Ovary (tissue), 10 donors: ENCODE measurements at places on chromosomes 4 and X.

GRCh38 chrX:7059859-7060258 lies 87.7 kb upstream of the STS start:
- DNase-seq, result no peak

DNA sequence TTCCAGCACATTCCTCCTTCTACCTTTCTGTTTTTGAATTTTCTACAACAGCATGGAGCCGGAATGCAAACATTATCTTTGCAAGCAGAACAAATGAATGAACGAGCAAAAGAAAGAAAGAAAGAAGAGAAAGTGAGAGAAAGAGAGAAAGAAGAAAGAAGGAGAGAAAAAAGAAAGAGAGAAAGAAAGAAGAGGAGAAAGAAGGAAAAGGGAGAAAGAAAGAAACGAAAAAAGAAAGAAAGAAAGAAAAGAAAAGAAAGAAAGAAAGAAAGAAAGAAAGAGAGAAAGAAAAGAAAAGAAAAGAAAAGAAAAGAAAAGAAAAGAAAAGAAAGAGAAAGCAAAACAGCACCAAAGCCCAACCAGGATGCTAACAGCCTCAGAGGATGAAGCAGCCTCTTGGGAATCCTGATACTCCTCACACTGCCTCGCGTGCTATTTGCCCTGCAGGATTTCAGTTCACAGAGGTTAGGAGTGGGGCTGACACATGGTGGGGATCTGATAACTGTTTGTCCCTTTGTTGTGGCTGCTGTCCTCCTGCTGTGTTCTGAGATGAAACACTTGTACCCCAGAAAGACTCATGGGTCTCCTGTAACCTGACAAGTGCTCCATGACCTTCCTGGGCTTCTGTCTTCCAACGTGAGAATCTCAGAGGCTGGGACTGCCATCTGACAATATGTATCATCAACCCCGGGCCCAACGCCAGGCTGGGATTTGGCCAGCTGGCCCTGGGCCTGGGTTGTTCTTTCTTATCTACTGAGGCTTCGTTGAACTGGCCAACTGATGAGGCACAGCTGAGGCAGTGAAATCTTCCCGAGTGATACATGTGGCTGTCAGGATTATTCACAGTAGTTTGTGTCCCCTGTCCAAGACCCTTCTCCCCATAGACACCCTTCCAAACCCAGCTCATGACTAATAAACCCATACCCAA lies 61.0 kb downstream of the SEPSECS start:
- peak; percentile 71 for DNase-seq

GRCh38 chr4:183441276-183441675 lies 3.2 kb upstream of the CDKN2AIP start:
- no peak for DNase-seq

GRCh38 chr4:15400981-15401671 lies 26.7 kb upstream of the C1QTNF7 start:
- DNase-seq, result peak; percentile 43

GRCh38 chr4:128525387-128525786 lies 237.8 kb upstream of the PGRMC2 start:
- DNase-seq, result no peak

DNA sequence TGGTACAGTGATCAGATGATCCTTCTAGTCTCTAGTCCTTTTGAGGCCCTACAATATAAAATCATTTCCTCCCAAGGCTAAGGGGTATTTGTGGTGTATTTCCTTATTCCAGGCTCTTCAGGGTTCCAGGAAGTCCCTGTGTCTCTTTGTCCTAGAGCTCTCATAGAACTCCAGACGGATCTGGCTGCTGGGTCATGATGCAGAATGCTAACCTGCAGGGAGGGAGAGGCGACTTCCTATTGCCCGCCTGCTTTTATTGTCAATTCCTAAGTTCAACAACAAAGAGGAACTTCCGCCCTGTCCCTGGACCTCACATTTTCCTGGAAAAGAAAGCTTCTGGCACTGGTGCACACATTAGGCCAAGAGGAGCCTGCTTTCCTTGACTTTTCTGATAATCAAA lies 45.9 kb upstream of the ZNF827 start:
- no peak for DNase-seq

GRCh38 chr4:146462251-146462650 lies 59.5 kb downstream of the SLC10A7 start:
- DNase-seq, result no peak

DNA sequence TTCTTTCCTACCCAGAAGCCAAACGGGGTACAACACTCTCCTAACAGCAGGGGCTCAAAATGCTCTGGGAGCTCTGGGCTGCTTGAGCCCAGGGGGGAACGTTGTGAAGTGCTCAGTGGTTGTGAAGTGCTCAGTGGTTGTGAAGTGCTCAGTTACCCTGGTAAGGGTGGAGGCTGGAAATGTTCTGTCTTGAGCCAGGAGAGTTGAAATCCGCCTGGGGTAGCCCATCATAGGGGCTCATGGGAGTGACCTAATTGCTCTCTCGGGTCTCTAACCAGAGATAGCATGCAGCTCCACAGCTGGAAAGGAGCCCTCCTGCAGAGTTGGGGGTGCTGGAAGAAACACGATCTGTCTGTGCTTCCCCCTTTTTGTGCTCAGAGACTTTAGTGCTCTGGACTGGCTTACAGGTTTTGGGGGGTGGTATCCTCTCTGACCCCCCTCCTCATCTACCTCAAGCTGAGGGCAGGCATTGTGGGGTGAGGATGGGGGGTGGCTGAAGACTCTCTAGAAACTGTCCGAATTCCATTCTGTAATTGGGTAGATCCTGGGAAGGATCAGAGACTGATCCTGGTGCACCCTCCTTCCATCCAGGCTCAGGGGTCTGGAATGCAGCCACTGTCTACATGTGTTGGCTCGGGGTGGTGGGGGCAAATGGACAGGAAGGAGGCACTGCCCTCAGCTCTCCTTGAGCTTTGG lies 2.7 kb downstream of the EFNB1 start:
- DNase-seq, result no peak

DNA sequence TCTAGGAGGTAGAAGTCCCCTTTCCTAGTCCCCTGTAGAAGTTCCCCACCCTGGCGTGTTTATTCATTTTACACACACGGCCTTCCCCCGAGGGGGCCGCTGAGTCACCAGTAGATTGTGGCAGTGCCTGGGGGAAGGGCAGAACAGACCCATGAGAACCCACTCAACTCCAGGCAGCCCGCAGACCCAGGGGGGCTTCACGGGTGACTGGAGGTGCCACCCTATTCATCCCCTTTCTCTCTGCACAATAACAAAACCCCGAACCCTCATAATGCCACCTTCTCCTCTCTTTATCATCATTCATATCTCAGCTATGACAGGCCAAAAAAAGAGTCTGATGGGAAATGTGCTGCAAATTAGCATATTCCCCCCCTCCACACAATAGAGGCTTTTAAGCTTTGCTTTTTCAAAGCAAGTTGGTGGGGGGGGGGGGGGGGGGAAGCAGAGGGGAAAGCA lies 20.4 kb upstream of the GPM6B start:
- no peak for DNase-seq

GRCh38 chr4:5824227-5824626 lies 68.7 kb downstream of the CRMP1 start:
- DNase-seq, result no peak

DNA sequence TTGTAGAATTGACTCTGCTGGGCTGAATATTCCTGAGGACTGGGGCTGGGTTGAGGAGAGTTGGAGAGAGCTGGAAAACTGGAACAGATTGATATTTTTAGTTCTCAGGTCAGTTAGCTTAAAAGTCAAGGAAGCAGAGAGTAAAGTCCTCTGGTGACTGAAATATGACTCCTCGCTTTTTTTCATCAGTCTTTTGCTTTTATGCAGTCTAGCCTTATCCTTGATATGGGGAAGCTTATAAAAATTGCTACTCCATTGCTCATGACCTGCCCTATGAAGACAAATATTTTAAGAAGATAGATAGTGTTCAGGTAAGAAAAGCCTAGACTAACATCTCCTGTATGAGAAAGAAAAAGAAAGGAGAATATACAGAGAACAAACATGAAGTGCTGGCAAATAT lies 152.7 kb downstream of the C4orf33 start:
- DNase-seq, result no peak

DNA sequence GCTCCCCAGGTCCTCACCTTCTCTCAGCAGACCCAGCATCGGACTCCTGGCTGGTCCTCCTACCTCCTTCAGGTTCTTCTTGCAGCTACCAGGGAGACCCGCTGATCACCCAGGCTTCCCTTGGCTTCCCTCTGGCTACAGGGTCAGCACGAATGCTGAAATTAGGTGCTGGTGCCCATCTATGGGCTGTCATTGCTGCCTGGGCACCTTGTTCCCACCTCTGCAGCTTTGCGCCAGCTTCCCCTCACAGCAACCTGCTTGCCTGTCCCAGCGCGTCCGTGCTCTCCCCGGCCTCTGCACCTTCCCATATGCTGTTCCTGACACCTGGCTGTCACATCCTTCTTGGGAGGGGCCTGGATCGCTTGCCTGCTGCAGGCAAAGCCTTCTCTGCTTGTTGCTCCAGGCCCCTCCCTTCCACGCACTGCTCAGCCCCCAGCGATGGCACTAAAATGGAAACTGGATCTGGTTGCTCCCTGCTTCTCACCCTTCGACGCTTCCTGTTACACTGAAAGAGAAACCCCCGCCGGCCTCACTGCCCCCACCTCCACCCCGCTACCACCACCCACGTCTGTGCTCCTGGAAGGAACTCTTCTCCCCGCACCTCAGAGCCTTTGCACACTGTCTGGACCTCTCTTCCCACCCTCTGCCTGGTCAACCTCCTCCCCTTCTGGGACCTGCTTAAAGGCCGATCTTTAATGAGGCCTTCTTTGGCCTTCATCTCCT lies 22.2 kb downstream of the C4orf50 start:
- no peak for DNase-seq

DNA sequence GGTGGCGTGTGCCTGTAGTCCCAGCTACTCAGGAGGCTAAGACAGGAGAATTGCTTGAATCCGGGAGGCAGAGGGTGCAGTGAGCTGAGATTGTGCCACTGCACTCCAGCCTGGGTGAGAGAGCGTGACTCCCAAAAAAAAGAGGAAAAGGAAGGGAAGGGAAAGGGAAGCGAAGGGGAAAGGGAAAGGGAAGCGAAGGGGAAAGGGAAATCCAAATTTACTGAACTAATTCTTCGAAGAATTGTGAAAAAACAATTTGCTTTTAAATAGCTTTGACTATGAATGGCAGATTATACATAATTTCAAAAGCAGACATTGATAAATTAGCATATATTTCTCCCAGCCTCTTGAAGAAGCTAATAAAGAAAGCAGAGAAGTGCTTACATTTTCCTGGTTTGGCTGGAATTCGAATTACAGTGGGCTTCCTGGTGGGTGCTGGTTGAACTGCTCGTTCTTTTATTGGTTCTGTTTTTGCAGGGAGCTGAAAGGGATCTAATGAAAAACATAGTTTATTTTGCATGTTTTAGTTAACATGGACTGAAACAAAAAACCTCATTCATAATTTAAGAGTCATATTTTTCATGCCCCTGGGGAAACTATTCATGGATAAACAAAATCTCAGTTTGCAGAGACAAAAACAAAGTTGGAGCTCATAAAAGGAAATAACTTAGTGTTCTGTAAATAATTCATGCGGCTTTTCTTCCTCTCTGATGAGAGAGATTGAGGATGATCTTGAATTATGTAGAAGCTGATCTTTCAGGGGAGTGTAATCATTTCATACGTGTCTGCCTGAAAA lies 66.0 kb downstream of the RPS3A start:
- no peak for DNase-seq

- DNase-seq, result no peak
Measured at GRCh38 chr4:3336382-3337356, 43.8 kb downstream of the RGS12 start.

GRCh38 chrX:12978205-12979025 lies 3.5 kb downstream of the TMSB4X start:
- DNase-seq, result peak; percentile 55

- DNase-seq, result no peak
Measured at GRCh38 chr4:169167957-169168858, 102.5 kb downstream of the SH3RF1 start.

- DNase-seq, result no peak
Measured at GRCh38 chrX:38484607-38485498, 76.5 kb upstream of the TSPAN7 start.

- DNase-seq, result no peak
Measured at GRCh38 chrX:149829751-149830191, 48.0 kb downstream of the MAGEA9 start.

DNA sequence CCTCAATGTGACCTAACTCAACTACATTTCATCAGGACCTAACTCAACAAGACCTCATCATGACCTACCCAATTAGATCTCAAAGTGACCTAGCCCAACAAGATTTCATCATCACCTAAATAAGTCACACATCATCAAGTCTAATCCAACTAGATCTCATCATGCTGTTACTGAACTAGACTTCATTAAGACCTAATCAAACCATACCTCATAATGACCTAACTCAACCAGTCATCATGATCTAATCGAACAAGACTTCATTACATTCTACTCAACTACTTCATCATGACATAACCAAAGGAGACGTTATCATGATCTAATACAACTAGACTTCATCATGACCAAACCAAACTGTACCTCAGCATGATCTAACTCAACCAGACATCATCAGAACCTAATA lies 82.8 kb downstream of the DHRSX start:
- no peak for DNase-seq

- no peak for DNase-seq
Measured at GRCh38 chr4:16217300-16218051, 8.8 kb downstream of the TAPT1 start.

DNA sequence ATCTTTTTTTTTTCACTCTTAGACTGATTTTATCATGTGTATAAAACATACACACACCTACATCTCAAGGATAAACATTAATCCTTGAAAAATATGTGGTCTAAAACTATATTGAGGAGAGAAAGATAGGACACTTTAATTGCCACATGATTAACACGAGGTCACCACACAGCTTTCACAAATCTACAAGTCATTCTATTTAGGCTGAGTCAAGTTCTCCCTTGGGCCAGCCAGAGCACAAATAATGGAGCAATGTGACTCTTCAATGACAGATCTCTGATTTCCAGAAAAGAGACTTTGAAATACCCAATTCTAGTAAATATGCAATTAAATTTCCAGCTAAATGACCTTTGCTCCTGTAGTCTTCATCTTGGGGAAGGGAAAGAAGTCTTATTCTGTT lies 12.9 kb upstream of the ADH4 start:
- no peak for DNase-seq

- no peak for DNase-seq
Measured at GRCh38 chrX:109793191-109793590, 60.1 kb upstream of the ACSL4 start.

DNA sequence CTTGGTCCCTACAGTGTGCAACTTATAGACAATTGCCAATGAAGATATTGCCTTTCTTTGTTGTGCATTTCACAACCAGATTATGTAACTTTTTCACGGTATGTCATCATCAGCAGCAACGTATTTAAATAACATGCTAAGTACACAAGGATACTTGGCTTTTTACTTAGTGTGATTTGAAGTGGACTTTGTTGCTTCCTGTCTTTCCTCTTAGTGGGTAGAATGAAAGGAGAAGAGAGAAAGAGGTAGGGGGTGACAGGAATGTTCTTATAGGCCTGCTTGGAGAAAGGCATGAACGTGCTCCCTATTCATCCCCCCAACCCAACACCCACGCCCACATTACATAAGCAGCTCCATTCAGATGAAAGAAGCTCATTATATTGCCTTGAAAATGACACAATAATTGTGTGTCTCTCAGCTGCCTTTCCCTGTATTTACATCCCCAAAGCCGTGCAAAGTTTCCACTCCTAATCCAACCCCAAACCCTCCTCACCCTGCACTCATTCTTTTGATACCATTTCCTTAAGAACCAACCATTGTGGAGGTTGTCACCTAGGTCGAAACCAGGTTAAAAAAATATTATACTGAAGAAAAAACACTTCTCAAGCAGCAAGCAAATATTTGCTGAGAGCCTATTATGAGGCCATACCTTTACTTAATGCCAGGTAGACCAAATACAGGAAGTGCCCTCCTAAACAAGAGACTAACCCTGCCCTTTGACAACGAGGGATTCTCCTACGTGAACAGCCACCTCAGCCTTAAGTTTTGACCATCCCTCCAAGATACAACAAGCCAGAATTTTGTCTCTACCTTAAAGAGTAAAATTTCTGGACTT lies 25.2 kb upstream of the GK start:
- no peak for DNase-seq
